ENCODE measurements at places on chromosomes 12 and 14. TPM values are rescaled to one million over a fixed set of nuclear protein-coding genes. Genes with fewer than 3 reads are reported as not detected.

CLMN gene
- polyA plus RNA-seq: 4.5 TPM

HPD gene
- polyA plus RNA-seq: 1.2 TPM

DNAJC22 gene
- polyA plus RNA-seq: 0.28 TPM

NTS gene
- polyA plus RNA-seq: 1.4 TPM

CD163L1 gene
- polyA plus RNA-seq: 2.7 TPM

CCDC38 gene
- 0.04 TPM for polyA plus RNA-seq

KRT81 gene
- 0.02 TPM for polyA plus RNA-seq

A2M gene
- 467 TPM for polyA plus RNA-seq

ASPG gene
- polyA plus RNA-seq: 0.73 TPM

GUCY2C gene
- polyA plus RNA-seq: 0.02 TPM

FGF6 gene
- not detected for polyA plus RNA-seq

ACTR10 gene
- polyA plus RNA-seq: 77.9 TPM

ATP2A2 gene
- 34.1 TPM for polyA plus RNA-seq

OR6J1 gene
- not detected for polyA plus RNA-seq

ABCC9 gene
- 2.5 TPM for polyA plus RNA-seq

ARHGAP9 gene
- 62.1 TPM for polyA plus RNA-seq

CD163 gene
- 101 TPM for polyA plus RNA-seq

BCL11B gene
- polyA plus RNA-seq: 0.20 TPM

PTPN21 gene
- 8.7 TPM for polyA plus RNA-seq

SYT1 gene
- 0.05 TPM for polyA plus RNA-seq

FOXM1 gene
- 3.1 TPM for polyA plus RNA-seq

ANKRD33 gene
- polyA plus RNA-seq: 0.50 TPM

NFATC4 gene
- polyA plus RNA-seq: 13.9 TPM

TGM1 gene
- polyA plus RNA-seq: 9.8 TPM

BCAT1 gene
- polyA plus RNA-seq: 11.7 TPM

KRT86 gene
- polyA plus RNA-seq: 0.31 TPM

TAS2R8 gene
- polyA plus RNA-seq: not detected

KRT83 gene
- not detected for polyA plus RNA-seq

GDF3 gene
- polyA plus RNA-seq: 0.02 TPM

SLC25A47 gene
- 0.02 TPM for polyA plus RNA-seq

SLC8A3 gene
- polyA plus RNA-seq: 0.90 TPM

NRL gene
- polyA plus RNA-seq: 2.7 TPM

POTEM gene
- polyA plus RNA-seq: not detected

HAL gene
- polyA plus RNA-seq: 7.9 TPM

OR4E2 gene
- polyA plus RNA-seq: not detected

TDRD9 gene
- 2.4 TPM for polyA plus RNA-seq

TAS2R30 gene
- polyA plus RNA-seq: not detected

RNASE3 gene
- 2.5 TPM for polyA plus RNA-seq

LMNTD1 gene
- 0.18 TPM for polyA plus RNA-seq

MUCL1 gene
- polyA plus RNA-seq: 2.4 TPM

PRIMA1 gene
- 0.22 TPM for polyA plus RNA-seq

SERPINA1 gene
- polyA plus RNA-seq: 1,798 TPM

OR4M1 gene
- polyA plus RNA-seq: not detected

NUP37 gene
- polyA plus RNA-seq: 14.0 TPM

TAS2R19 gene
- 0.13 TPM for polyA plus RNA-seq

RFX4 gene
- polyA plus RNA-seq: not detected

PTGDR gene
- polyA plus RNA-seq: 0.31 TPM

GLT8D2 gene
- polyA plus RNA-seq: 1.6 TPM

ANO2 gene
- polyA plus RNA-seq: 6.4 TPM

NAV3 gene
- 1.6 TPM for polyA plus RNA-seq

ZNF384 gene
- polyA plus RNA-seq: 34.4 TPM

OAS1 gene
- 14.6 TPM for polyA plus RNA-seq

OVCH1 gene
- polyA plus RNA-seq: 0.69 TPM

DNAH10 gene
- polyA plus RNA-seq: 2.0 TPM

PMEL gene
- 1.1 TPM for polyA plus RNA-seq

All from lung (tissue), 17 donors.